Keratinocyte (primary cell): ENCODE measurements at places on chromosomes 7 and 10. TPM values are rescaled to one million over a fixed set of nuclear protein-coding genes. Genes with fewer than 3 reads are reported as not detected.

The CALHM1 gene
- polyA plus RNA-seq, result 0.02 TPM in 1 of 3 replicates, not detected in the others

The CCL26 gene
- polyA plus RNA-seq, result 0.20 TPM in 1 of 3 replicates, not detected in the others

The SUN3 gene
- not detected in 3 replicates for polyA plus RNA-seq

The PNLIPRP2 gene
- polyA plus RNA-seq, result not detected in 3 replicates

The TMEM270 gene
- not detected in 3 replicates for polyA plus RNA-seq

The SPDYE9 gene
- not detected in 3 replicates for polyA plus RNA-seq

The LRRC61 gene
- 1.0 to 2.5 TPM (median 1.7 TPM) in 3 replicates for polyA plus RNA-seq

The SORBS1 gene
- 0.32 to 0.54 TPM (median 0.42 TPM) in 3 replicates for polyA plus RNA-seq

The EFCAB10 gene
- 0.07 TPM in 1 of 3 replicates, not detected in the others for polyA plus RNA-seq

The SLC13A1 gene
- not detected in 3 replicates for polyA plus RNA-seq

The RSPH10B2 gene
- 0.01 to 0.03 TPM in 2 of 3 replicates, not detected in the other for polyA plus RNA-seq

The ZCCHC24 gene
- polyA plus RNA-seq, result 0.91 to 1.5 TPM (median 0.96 TPM) in 3 replicates

The CRYGN gene
- not detected in 3 replicates for polyA plus RNA-seq
